ENCODE measurements at places on chromosomes 3 and 15. TPM values are rescaled to one million over a fixed set of nuclear protein-coding genes. Genes with fewer than 3 reads are reported as not detected.

- no peak for DNase-seq
- no peaks in the 10 kb centered on the region for H3K36me3 ChIP-seq
- no peak overlapping the region for H3K27ac ChIP-seq
Observed at GRCh38 chr15:34358367-34358766, 8.6 kb downstream of the LPCAT4 start.

The HCN4 gene
- total RNA-seq, result 0.50 TPM

The GPR149 gene
- not detected for total RNA-seq

The FEZF2 gene
- not detected for total RNA-seq

GRCh38 chr15:82666606-82667005 lies 19.4 kb upstream of the CPEB1 start:
- no peaks in the 10 kb centered on the region for H3K4me1 ChIP-seq
- no peak overlapping the region for H3K27ac ChIP-seq
- H3K27me3 ChIP-seq, result no peaks in the 10 kb centered on the region
- no peaks in the 10 kb centered on the region for H3K36me3 ChIP-seq
- DNase-seq, result no peak
- H3K4me3 ChIP-seq, result no peak overlapping the region

The LYSMD4 gene
- 8.6 TPM for total RNA-seq

The TMPRSS7 gene
- not detected for total RNA-seq

- H3K27me3 ChIP-seq, result no peaks in the 10 kb centered on the region
- no peaks in the 10 kb centered on the region for H3K4me1 ChIP-seq
- H3K36me3 ChIP-seq, result no peaks in the 10 kb centered on the region
- H3K4me3 ChIP-seq, result no peak overlapping the region
- no peak overlapping the region for H3K27ac ChIP-seq
- no peak for DNase-seq
Observed at GRCh38 chr3:188239035-188239434, 85.1 kb downstream of the LPP start.

The SAMD7 gene
- not detected for total RNA-seq

DNA sequence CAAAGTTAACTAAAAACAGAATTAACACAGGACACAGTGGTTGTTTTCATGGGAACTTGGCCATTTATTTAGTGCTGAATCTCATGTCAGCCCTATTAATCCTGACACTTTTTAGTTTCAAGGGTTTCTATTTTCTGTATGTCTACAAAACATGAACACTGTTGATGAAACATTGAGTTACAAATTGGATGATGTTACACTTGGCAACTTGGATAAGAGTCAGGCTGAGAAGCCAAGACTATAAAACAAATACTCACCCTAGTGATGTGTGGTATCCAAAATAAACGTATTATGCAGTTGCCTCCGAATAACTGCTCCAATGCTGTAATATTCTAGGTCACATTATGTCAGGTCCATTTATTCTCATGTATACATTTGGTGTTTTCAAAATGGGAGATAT lies 349.6 kb downstream of the ZIC1 start:
- no peak overlapping the region for H3K4me3 ChIP-seq
- no peaks in the 10 kb centered on the region for H3K4me1 ChIP-seq
- peak; percentile 50 for DNase-seq
- H3K27me3 ChIP-seq, result no peaks in the 10 kb centered on the region
- H3K27ac ChIP-seq, result no peak overlapping the region

The TEX264 gene
- 68.0 TPM for total RNA-seq

The CNTN4 gene
- 13.4 TPM for total RNA-seq

- no peak overlapping the region for H3K4me3 ChIP-seq
- H3K27ac ChIP-seq, result no peak overlapping the region
- peaks cover 4% of the 10 kb centered on the region for H3K4me1 ChIP-seq
- no peaks in the 10 kb centered on the region for H3K27me3 ChIP-seq
Observed at GRCh38 chr15:73972984-73973682, 19.0 kb downstream of the STOML1 start.

DNA sequence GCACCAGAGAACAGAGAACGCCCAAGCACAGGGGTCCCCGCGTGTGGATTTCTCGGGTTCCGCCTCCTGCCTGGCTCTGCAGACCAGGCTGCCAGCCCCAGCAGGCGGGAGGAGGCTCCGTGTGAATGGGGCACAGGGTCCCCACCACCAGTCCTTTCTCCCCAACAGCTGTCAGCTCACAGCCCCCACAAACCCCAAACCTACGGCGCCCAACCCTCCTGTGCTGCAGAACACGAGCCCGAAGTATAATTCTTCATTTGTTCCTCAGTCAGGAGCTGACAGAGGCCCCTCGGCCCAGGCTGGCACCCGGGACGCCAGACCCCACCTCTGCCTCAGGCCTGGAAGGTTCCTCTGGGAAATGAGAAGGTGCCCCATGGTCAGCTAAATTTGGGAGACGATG lies 78.0 kb downstream of the TBC1D2B start:
- no peak overlapping the region for H3K27ac ChIP-seq
- H3K36me3 ChIP-seq, result peaks cover 2% of the 10 kb centered on the region
- DNase-seq, result no peak
- no peak overlapping the region for H3K4me3 ChIP-seq
- H3K4me1 ChIP-seq, result no peaks in the 10 kb centered on the region

The KNL1 gene
- 1.1 TPM for total RNA-seq

The ROPN1 gene
- total RNA-seq, result 0.54 TPM

DNA sequence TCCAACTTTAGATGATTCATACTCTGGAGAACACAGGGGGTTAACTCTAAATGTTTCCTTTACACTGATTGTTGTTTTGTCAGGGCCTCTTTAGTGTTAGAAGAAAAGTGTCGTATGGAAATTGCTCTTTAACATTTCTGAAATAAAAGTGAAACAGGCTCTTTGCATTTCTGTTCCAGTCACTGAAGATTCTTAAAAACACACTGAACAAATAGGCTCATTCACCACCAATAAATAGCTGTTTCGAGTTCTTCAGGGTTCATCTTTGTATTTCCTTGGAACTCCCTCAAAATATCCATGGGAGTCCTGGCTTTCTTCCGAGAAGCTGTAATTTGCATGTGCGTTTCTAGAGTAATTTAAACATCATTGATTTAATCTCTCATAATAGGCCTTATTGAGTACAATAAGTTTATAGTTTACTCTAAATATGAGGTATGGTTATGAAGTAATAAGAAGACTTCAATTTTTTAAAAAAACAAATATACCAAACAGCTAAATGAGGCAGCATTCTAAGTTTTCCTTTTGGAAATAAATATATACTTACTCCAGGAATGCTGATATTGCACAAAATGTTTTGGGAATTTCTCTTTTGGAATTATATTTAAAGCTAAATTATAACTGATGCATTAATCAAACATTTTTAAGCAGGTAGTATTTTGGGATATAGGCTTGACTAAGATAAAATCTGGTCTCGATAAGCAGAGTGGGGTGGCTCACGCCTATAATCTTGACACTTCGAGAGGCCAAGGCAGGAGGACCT lies 327.4 kb downstream of the EPHA3 start:
- no peaks in the 10 kb centered on the region for H3K36me3 ChIP-seq
- H3K27me3 ChIP-seq, result no peaks in the 10 kb centered on the region
- H3K27ac ChIP-seq, result no peak overlapping the region
- no peak for DNase-seq

DNA sequence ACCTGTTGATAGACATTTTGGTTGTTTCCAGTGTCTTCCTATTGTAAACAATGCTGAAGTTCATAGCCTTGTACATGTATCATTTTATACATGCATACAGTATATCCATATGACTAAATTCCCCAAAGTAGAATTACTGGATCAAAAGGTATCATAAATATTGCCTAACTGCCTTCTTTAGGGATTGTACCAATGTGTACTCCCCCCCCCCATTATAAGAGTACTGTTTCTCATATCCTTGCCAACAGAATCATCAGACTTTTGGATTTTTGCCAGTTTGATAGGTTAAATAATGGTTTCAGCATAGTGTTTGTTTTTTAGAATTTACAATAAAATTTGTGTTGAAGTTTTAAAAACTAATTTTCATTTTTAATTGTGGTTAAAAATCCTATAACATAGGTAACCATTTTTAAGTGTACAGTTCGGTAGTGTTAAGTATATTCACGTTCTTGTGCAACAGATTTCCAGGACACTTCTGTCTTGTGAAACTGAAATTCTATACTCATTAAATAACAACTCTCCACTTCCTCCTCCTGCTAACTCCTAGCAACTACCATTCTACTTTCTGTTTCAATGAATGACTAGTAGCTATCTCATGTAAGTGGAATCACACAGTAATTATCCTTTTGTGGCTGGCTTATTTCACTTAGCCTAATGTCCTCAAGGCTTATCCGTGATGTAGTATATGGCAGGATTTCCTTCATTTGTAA lies 30.8 kb upstream of the MAP3K13 start:
- H3K36me3 ChIP-seq, result no peaks in the 10 kb centered on the region
- peaks cover 6% of the 10 kb centered on the region for H3K4me1 ChIP-seq
- no peak for DNase-seq
- H3K27me3 ChIP-seq, result no peaks in the 10 kb centered on the region
- H3K27ac ChIP-seq, result peak overlapping the region; percentile 68
- peak overlapping the region; percentile 25 for H3K4me3 ChIP-seq

- H3K27ac ChIP-seq, result no peak overlapping the region
- H3K27me3 ChIP-seq, result no peaks in the 10 kb centered on the region
- no peaks in the 10 kb centered on the region for H3K36me3 ChIP-seq
- no peak for DNase-seq
- H3K4me3 ChIP-seq, result no peak overlapping the region
- no peaks in the 10 kb centered on the region for H3K4me1 ChIP-seq
Observed at GRCh38 chr3:105235785-105236184, 130.9 kb upstream of the ALCAM start.

The SUSD5 gene
- 13.8 TPM for total RNA-seq

DNA sequence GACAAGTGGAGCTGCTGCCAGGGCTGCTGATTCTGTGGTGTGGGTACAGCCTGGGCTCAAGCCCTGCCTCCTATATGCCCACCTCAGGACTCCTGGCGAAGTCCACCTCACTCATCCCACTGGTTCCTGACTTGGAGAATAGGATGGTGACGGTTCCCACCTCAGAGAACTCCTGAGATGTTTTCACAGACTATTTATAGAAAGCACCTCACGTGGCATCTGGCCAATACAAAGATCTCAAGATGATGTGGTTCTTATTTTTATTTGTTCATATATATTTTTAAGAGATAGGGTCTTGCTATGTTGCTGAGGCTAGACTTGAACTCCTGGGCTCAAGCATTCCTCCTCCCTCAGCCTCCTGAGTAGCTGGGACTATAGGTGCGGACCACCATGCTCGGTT lies 236.9 kb upstream of the BHLHE40 start:
- peaks cover 3% of the 10 kb centered on the region for H3K36me3 ChIP-seq
- H3K4me3 ChIP-seq, result no peak overlapping the region
- no peak for DNase-seq
- no peaks in the 10 kb centered on the region for H3K27me3 ChIP-seq

The GABRR3 gene
- not detected for total RNA-seq

The FHIT gene
- total RNA-seq, result 20.2 TPM

The GNAT1 gene
- not detected for total RNA-seq

GRCh38 chr15:93823971-93824913 lies 407.1 kb upstream of the MCTP2 start:
- H3K27me3 ChIP-seq, result no peaks in the 10 kb centered on the region
- no peaks in the 10 kb centered on the region for H3K36me3 ChIP-seq
- no peak overlapping the region for H3K4me3 ChIP-seq
- H3K27ac ChIP-seq, result no peak overlapping the region

- no peaks in the 10 kb centered on the region for H3K36me3 ChIP-seq
- no peak for DNase-seq
- H3K27me3 ChIP-seq, result no peaks in the 10 kb centered on the region
Observed at GRCh38 chr15:101316529-101316928, 21.5 kb upstream of the SNRPA1 start.

GRCh38 chr3:197784019-197784585 lies 7.0 kb upstream of the LRCH3 start:
- H3K27me3 ChIP-seq, result no peaks in the 10 kb centered on the region
- H3K4me3 ChIP-seq, result no peak overlapping the region
- no peaks in the 10 kb centered on the region for H3K4me1 ChIP-seq

DNA sequence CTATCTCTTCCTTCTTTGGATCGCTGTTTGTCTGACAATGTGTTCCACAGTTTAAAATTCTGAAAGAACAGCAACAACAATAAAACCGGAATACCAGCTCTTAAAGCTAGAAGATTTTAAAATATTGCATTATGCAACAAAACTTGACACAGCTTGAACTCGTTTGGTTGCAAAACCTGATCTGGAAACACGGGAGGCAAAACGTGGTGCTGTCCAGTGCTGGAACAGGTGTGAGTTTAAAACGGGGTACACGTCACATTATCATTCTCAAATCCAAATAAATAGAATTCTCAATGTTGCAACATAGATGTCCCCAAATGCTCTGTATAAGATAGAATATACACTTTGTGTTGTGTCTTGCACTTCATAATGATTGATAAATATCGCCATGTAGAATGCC lies 110.9 kb upstream of the LYSMD4 start:
- H3K27ac ChIP-seq, result no peak overlapping the region
- no peak for DNase-seq
- H3K27me3 ChIP-seq, result no peaks in the 10 kb centered on the region
- no peaks in the 10 kb centered on the region for H3K36me3 ChIP-seq
- no peak overlapping the region for H3K4me3 ChIP-seq
- no peaks in the 10 kb centered on the region for H3K4me1 ChIP-seq

DNA sequence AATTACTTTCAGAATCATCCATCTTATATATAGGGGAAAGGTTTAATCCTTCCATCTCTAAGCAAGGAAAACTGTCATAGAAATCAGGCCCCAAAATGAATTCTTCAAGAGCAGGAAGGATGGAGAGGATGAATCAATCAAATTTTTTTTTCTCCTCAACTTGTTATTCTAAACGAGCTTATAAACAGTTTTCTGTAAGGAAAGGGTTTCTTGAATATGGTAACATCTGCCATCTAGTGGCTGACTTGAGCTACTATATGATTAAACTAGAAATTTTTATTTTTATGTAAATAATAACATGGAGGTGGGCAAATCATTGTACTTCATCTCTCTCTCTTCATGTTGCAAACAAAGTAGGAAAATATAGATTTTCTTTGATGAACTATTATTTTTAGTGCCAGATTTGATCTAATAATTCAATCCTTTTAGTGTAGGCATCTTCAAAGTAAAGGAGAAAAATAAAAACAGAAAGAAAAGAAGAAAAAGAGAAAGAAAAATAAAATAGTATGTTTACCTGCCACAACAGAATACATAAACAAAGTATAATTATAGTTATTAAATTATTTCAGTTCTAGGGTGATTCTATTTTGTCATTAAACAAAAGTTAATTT lies 146.6 kb downstream of the SERPINI1 start:
- no peaks in the 10 kb centered on the region for H3K4me1 ChIP-seq
- peak; percentile 73 for DNase-seq
- H3K36me3 ChIP-seq, result no peaks in the 10 kb centered on the region
- H3K27me3 ChIP-seq, result no peaks in the 10 kb centered on the region
- H3K4me3 ChIP-seq, result no peak overlapping the region

The CHRM5 gene
- total RNA-seq, result 0.06 TPM

The NANOGP8 gene
- 1.3 TPM for total RNA-seq
